Left hindlimb (tissue), 1 donor: ENCODE measurements at places on chromosomes 4 and X.

GRCh38 chr4:153093396-153093795 lies 110.8 kb upstream of the TRIM2 start:
- no peak for DNase-seq

DNA sequence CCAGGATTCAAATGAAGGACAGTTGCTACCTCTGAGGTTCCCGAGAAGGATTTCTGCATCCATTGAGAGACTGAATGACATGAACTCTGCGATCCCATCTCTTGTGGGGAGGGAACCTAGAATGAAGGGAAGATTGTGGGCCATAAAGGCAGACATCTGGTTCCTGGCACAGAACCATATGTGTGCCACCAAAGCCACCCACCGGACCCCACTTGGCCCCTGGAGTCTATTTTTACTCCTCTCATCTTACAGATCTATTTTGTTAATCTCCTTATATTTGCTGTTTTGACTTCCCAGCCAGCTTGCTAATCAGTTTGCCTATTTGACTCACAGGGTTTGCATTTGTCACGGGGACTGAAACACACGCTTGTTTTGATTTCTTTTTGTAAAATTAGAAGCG lies 7.3 kb downstream of the SOD3 start:
- DNase-seq = no peak

DNA sequence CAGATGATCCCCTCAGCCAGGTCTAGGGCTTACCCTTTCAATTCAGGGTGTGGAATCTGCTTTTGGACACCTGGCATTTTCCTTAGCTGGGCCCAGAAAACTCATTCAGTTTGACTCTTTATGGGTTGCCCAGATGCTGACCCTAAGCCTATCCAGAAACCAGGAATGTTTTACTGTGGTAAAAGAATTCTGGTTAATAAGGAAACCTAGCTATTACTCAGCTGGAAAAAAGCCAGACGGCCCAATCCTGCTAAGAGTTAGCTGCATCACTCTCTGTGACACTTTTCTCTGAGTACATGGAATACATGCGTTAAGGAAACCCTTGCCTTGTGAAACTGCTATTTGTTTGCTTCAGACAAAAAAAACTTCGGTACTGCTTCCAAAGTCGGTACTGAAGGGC lies 28.0 kb downstream of the ING2 start:
- peak; percentile 38 for DNase-seq

- no peak for DNase-seq
Measured at GRCh38 chr4:161167539-161167938, 996.3 kb downstream of the FSTL5 start.

- no peak for DNase-seq
Measured at GRCh38 chr4:128796934-128797333, 12.6 kb upstream of the JADE1 start.

GRCh38 chrX:149120459-149120858 lies 384.6 kb downstream of the IDS start:
- no peak for DNase-seq

- no peak for DNase-seq
Measured at GRCh38 chrX:130575831-130576389, 174.1 kb downstream of the RBMX2 start.

- DNase-seq = no peak
Measured at GRCh38 chr4:160450876-160451275, 1348.0 kb downstream of the RAPGEF2 start.

GRCh38 chr4:120918788-120919187 lies 3.7 kb downstream of the PRDM5 start:
- DNase-seq = peak; percentile 61

GRCh38 chr4:149489321-149489720 lies 326.3 kb downstream of the IQCM start:
- no peak for DNase-seq

DNA sequence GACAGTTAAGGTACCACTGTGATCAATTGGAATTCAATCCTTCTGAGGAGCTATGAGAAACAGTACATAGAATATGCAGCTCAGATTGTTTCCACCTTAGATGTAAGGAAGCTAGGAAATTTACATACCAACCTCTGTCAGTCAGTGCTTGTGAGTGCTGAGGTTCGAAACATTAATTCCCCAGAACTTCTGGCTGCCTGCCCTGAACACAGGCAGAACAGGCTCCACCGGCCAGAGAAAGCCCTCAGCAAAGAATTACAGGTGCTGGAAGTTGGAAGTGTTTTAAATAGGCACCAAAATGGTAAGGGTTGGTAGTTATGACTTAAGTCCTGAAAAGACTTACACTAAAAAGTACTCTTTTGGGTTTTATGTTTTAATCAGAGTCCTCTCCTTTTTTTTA lies 651.8 kb downstream of the C4orf33 start:
- no peak for DNase-seq

- no peak for DNase-seq
Measured at GRCh38 chr4:552019-552418, 24.1 kb downstream of the TMEM271 start.
